Activated CD4-positive, alpha-beta T cell treated with anti-CD3 and anti-CD28 coated beads for 4 hours (primary cell): ENCODE measurements at places on chromosomes 3 and 15.

- no peak for DNase-seq
Measured at GRCh38 chr3:158617982-158618875, 26.1 kb upstream of the GFM1 start.

- no peak for DNase-seq
Measured at GRCh38 chr15:60583946-60584345, 105.0 kb upstream of the ICE2 start.

DNA sequence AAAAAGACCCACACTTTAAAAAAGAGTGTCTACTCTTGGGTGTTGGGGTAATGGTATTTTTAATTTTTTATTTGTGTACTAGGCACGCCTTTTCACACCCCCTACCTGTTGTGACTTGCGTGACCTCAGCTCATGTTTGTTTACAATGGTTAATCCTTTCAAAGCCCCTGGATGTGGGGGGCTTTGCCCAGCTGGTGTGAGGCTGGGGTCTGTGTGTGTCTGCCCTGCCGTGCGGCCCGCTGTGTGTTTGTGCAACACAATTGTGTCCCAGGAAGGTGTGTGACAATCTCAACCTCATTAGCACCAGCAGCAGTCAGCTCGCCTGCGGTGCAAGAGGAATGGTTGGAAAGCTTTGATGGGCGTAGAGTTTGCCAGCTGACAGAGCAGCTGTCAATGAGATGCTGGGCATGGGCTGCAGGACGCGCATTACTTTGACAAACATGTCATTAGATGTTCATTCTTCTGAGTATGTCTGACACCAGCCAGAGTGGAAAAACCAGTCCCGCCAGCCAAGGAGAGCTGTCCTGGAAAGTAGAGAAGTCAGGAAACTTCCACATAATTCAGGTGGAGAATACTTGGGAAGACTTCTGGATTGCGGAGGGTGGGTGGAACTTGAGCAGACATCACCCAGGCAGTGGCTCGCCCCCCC lies 9.6 kb downstream of the LRRK1 start:
- no peak for DNase-seq

DNA sequence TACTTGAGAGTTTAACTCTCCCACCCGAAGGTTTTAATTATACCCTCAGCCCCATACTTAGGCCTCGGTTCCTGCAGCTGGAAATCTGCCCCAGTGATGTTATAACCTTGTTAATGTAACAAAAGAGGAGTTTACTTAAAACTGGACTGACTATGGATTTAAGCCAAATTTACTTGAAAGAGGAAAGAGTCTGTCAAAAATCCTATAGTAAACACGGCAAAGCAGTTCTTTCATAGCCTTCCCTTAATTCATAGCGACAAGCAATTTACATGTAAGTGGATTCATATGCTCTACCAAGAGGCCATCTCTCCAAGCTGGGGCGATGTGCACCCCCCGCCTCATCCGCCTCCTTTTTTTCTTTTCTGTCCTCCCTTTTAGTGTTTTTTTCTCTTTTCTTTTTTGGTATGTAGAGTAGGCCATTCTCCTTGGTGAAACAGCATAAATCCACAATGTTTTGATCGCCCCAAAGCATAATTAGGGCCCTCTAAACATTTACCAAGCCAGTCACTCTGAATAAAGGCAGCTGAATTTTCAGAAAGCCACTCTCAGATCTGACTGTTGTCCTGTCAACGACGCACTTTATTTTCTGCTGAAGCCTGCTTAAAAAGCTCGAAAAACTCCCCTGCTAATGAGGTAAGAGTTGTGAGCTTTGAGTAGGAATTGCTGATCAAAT lies 373.1 kb upstream of the WNT5A start:
- no peak for DNase-seq

DNA sequence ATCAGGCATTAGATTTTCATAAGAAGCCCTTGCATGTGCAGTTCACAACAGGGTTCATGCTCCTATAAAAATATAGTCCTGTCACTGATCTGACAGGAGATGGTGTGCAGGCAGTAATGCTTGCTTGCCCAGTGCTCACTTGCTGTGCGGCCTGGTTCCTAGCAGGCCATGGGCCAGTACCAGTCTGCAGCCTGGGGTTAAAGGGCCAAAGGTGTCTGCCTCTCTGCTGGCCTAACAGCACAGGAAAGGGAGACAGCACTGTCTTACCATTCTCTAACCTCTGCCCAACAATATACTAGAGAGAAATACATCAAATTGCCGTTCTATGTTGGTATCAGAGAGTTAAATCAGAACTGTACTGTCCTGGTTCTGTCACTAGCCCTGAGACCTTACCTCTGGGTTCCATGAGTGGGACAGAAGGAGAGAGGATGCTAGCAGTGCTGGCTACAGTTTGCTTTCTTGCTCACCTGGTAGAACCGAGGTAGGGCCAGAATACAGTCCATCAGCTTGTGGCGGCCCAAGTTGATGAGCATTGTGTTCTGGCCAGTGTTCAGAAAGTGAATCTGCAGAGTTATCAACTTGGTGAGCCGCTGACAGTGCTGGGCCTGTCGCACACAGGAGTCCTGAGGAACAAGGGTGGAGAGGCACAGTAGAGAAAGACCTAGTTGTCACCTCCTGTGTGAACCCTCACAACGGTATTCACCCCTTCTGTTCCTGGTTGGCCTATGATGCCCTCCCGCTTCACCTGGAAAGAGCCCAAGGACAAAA lies 28.6 kb downstream of the EIF3J start:
- no peak for DNase-seq

DNA sequence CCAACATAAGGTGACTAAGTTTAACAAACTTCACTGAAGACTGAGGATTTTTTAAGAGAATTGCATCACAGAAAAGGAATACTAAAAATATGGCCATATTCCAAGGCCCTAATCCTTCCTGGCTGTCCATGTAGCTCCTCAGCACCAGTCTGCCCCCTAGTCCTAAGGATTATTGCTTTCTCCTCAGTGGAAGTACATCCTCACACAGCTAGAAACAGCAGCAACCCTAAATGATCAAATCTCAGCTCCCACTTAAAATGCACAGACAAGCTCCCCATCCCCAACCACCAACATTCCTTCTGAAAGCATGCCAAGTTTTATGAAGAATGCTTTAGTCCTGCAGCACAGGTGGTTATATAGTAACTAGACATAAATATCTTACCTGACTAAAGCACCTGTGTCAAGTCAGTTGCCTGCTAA lies 14.7 kb downstream of the ST3GAL6 start:
- no peak for DNase-seq

DNA sequence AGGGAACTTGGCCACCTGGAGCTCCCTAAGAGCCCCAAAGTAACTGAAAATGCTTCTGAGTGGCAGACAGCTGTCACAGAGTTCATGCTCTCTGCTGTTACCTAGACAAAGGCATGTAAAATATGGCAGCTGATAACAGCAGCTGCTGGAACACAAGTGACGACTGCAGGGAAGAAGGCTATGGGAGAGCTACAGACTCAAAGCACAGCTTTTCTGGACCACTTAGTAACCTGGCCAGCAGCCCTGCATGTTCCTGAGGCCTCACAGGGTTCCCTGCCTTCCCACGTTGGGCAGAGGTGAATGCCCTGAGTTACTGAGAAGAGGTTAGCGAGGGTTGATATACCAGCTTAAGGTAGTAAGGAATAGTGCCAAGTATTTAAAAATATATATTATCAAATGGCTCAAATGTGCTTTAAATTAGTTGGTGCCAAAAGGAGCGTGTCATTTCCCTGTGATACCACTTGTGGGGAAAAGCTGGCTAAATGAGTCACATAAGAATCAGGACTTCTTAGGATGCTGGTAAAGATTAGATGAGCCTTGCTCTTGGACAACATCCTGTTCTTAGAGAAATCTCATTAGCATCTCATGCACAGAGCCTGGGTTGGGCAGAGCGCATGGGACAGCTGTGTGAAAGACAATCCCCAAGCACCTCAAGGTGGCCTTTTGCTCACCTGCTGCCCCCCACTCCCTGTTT lies 76.4 kb upstream of the SCN5A start:
- no peak for DNase-seq
